ENCODE measurements at places on chromosomes 3 and 15.

GRCh38 chr3:11136830-11137626 is 17.3 kb upstream of the HRH1 start:
- no peak for DNase-seq

DNA sequence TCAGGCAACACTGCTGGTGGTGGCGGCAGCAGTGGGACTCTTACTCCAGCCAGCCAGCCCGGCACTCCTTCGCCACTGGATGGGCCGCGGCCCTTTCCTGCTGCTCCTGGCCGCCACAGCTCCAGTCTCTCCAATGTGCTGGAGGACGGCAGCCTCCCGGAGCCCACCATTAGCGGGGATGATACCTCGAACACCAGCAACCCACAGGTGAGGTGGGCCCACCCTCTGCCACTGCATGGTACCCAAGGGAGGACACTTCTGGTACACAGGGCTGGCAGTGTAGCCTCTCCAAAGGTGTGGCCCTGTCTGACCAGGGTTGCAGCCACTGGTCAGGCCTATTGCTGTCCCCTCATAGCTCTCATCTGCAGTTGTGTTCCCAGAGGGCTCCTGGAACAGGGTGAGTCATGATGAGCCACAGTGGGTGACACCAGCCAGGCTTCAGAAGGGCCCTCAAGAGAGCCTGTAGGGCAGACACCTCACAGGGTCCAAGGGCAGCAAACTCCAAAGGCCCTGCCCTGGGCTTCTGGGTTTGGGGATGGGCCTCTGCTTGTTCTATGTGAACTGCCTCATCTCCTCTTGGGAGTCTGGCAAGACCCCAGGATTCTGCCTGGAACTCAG is 20.8 kb downstream of the NBEAL2 start:
- DNase-seq: no peak

- no peak for DNase-seq
These were observed 37.5 kb upstream of the CHST2 start for GRCh38 chr3:143081844-143082778.

- DNase-seq: no peak
These were observed 337.5 kb downstream of the GAP43 start for GRCh38 chr3:115960799-115961198.

DNA sequence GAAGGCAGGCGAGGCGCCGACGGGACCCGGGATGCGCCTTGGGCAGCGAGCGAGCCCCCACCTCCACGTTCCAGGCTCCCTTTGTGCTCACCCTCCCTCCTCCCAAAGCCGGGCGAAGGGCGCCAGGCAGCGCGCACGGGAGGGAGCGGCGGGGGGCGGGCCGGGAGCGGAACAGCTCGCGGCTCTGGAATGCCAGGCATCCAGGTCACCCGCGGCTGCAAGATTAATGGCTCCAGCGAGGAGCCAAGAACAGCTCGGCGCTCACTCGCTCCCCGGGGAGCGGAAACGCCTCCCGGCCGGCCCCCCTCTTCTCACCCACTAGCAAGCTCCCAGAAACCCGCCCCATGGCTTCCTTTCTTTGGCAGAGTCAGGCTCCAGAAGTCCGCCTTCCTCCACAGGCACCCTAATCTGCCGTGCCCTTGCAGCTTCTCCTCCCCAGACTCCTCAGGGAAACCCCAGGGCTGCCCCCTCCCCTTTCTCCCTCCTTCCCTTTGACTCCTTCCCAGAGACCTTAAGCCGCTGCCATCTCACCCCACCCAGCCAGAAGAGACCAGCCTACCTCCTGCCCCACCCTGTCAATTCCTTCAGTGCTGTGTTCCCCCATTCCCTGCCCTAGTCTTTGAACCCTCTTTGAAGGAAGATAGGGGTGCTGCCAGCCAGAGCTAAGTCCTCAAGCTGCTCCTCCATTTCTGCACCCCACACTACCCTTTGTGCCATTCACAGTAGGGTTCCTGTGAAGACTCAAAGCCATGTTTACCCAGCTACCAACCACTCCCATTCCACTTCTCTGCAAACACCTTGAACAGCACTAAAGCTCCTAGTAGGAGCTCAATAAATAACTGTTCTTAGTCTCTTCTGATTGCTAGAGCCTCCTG is 9.9 kb downstream of the AMOTL2 start:
- DNase-seq: peak; percentile 5

DNA sequence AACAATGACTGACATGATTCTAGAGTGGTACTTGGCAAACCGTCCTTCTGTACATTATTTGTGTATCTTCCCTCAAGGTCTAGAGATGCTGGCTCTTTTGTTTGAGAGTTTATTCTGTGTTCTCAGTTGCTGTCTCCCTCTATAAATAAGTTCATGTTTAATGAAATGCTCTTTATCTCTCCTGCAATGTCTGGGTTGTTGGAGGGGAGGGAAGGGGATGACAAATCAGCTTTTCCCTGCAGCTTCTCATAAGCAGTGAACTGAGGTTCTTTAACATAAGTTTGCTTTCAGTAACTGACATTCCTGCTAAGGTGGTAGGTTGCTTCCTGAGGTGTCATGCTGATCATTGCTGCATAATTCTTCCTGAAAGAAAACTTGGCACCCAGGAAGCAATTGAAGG is 21.8 kb downstream of the ITPR1 start:
- DNase-seq: no peak

- no peak for DNase-seq
These were observed 41.0 kb downstream of the SLCO2A1 start for GRCh38 chr3:133988631-133989161.

GRCh38 chr15:41285285-41285684 is 47.1 kb downstream of the OIP5 start:
- DNase-seq: no peak

- no peak for DNase-seq
These were observed 101.2 kb upstream of the PTX3 start for GRCh38 chr3:157335233-157336076.

- no peak for DNase-seq
These were observed 133.5 kb downstream of the NR2E3 start for GRCh38 chr15:71943806-71944205.

DNA sequence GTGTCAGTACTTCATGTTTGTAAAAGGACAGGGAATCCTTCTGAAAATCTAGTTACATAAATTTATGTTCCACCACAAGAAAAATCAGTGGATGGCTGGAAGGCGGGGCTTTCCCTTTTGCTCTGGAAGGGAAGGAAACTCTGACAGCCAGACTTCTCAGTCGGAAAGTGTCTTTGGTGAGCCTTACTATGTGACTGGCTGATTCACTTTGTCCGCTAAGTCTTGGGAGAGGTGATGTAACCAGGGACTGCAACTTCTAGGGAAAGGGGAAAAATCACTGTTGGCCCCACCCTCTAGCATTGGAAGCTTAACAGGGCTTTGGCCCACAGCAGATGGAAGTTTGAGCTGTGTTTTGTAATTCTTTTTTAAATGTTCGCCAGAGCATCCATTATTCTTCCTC is 281.4 kb upstream of the CTDSPL start:
- DNase-seq: no peak

GRCh38 chr15:90982135-90982534 is 12.2 kb downstream of the PRC1 start:
- DNase-seq: no peak

GRCh38 chr3:111073218-111073617 is 1.6 kb downstream of the NECTIN3 start:
- DNase-seq: no peak

DNA sequence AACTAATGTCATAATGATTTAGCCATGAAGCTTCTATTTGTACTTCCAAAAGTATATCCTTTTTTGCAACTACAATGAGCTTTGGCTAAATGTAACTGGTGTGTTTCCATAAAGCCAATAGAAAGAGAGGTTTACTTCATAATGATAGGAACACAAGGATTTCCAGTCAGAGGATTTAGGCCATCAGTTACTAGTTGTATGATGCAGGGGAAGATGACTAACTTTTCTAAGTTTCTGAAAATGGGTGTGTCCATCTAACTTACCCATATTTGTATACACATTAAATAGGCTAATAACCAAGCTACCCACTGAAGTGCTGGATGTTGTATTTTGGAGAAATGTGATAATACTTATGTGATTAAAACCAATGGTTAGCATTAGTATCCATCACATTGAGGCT is 55.7 kb downstream of the SLC4A7 start:
- no peak for DNase-seq

Measured in NCI-H1092 treated with DMSO at 0.1 percent for 48 hours (cell line).